ENCODE measurements at places on chromosomes 4 and X.

- DNase-seq, result no peak
Observed at GRCh38 chrX:39477762-39478120, 620.0 kb downstream of the BCOR start.

- DNase-seq, result no peak
Observed at GRCh38 chr4:166335256-166335938, 462.4 kb downstream of the TLL1 start.

DNA sequence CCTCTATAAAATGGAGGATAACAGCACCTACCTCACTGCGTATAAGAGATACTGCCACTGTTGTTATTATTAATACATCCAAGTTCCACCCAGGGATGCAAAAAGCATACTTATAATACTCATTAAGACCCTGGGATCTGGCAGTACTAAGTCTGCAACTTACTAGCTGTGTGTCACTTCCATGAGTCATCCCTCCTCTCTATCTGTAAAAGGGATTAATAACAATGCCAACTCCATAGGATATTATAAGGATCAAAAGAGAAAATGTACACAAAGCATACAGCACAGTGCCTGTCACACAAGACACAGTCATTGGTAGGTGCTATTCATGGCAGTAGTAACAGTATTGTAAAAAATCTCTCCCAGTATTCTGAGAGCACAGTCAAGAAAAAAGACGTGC is 216.7 kb downstream of the HS6ST2 start:
- DNase-seq, result no peak

GRCh38 chrX:69156638-69157037 is 8.6 kb downstream of the PJA1 start:
- DNase-seq, result no peak

DNA sequence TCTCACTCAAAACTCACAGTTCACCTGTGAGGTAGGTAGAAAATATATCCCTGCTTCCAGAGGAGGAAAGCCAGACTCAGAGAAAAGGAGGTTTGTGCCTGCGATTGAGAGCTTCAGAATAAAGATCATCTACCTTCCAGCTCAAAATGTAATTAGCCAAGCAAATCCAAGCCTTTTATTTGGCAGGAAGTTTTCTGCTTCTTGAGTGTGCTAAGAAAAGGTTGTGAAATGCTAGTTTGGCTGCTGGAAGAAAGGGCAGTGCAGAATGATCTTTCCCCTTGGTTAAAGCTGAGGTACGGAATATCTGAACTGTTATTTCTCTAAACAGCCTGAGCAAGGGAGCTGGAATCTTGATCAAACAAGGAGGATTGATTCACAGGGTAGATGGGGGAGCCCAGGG is 59.7 kb upstream of the VCX3B start:
- no peak for DNase-seq

DNA sequence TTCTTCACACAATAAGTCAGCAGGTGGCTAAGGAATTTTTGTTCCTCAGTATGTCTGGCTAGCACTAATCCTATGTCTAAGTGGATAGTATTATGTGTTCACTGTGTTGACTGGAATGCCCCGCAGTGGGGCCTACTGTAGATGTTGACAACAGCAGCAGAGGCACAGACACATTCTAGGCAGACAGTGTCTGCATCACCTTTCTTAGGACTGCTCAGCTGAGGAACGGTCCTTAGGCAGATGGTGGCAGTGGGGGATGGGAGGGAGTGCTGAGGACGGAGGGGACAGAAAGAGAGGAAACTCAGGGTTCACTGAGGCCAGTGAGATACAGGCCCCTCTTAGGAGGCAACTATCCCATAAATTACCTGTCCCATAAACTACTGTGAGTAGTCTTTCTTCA is 44.6 kb upstream of the LEF1 start:
- DNase-seq, result no peak

DNA sequence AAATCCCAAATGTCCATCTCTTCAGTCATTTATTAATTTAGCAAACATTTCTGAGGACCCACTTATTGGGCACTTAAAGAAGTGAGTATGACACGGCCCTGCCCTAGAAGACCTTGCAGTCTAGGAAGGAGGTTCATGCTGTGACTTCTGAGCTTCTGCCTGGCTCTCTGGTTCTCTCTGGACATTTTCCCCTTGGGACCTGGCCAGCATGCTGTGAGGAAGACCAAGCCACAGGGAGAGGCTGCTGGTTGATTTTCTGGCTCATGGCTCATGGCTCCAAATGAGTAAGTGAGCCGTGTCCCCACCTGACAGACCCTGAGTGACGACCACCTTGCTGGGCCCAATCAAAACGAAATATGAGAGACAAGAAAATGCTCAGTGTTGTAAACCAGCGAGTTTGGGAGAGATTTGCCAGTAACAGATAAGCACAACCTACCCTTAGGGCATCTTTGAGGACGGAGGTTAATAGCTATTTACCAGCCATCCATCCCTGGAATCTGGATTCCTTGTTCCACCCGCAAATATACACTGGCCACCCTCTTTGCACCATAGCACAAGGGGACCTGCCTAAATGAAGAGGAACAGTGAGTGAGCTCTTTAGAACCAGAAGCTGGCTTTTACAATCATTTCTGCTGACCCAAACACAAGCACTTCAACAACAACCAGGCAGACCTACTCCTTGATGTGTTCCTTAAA is 876 bp downstream of the MPP1 start:
- no peak for DNase-seq

GRCh38 chrX:79182616-79183015 is 38.1 kb downstream of the GPR174 start:
- DNase-seq, result peak; percentile 38

DNA sequence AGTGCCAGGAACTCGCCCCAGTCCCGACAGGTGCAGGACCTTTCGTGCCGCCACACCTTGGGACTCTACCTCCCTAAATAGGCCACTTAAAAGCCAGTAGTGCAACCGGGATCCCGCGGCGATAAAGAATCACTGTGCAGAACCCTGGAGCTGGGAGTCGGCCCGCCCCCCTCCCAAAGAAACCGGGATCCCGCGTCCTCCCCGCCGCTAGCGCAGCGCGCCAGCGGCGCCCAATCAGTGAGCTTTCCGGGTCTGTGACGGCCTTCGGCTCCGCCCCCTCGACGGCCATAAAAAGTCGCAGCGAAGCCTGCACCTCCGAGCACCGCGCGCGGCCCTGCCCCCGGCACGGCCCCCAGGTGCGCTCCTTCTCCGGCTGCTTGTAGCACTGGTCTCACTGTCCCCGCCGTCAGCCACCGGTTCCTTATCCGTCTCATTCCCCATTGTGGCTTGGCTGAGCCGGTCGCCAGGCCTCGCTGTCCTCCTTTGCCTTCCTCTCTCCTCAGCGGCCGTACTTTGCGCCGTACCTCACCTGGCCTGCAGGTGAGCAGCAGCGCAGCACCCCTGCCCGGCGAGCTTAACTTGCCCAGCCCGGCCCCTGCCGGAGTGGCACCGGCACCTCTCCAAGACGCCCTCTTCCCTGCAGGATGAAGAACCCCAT is at the start of gene LRAT:
Gene LRAT, plus strand, starts transcription at position 318 of the 658 bp plus-strand sequence. Its CDS starts 327 bp downstream, at position 645.
- no peak for DNase-seq

- no peak for DNase-seq
Observed at GRCh38 chr4:146442801-146443200, 78.9 kb downstream of the SLC10A7 start.

Measured in Jurkat, Clone E6-1 (cell line).